ENCODE measurements at places on chromosomes 16 and 17.

GRCh38 chr17:9922012-9922848 is 17.2 kb upstream of the RCVRN start:
- DNase-seq = no peak

GRCh38 chr17:77701996-77702395 is 256.5 kb upstream of the TNRC6C start:
- no peak for DNase-seq

GRCh38 chr17:15181333-15181732 is 83.8 kb downstream of the PMP22 start:
- no peak for DNase-seq

- DNase-seq = no peak
Measured at GRCh38 chr16:74253161-74253938, 43.3 kb upstream of the PSMD7 start.

GRCh38 chr17:37737971-37738370 is 6.9 kb downstream of the HNF1B start:
- no peak for DNase-seq

- DNase-seq = no peak
Measured at GRCh38 chr16:72434159-72434558, 262.2 kb upstream of the PMFBP1 start.

- no peak for DNase-seq
Measured at GRCh38 chr16:55574811-55575210, 8.3 kb downstream of the CAPNS2 start.
